Esophagus muscularis mucosa (tissue), 4 donors: ENCODE measurements at places on chromosomes 7 and 10. TPM values are rescaled to one million over a fixed set of nuclear protein-coding genes. Genes with fewer than 3 reads are reported as not detected.

DNA sequence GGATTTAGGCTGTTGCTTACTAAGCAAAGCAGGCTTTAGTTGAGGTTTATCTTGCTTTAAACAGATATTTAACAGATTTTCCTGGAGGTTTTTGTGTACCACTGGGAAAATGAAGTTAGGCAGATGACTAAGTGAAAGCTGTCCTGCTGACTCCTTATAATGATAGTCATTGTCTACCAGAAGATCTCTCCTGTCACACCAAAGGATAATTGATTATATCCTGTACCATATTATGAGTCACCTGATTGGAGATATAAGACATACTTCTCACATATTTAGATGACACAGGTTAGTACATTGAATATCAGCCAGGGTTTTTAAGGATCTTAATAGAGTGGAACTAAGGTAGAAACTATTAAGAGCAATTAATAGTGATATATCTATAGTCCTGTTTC lies 68.4 kb downstream of the PTEN start:
- H3K27ac ChIP-seq = no peak overlapping the region
- no peaks in the 10 kb centered on the region for H3K27me3 ChIP-seq
- peaks cover 56% of the 10 kb centered on the region for H3K4me1 ChIP-seq
- peaks cover 27% of the 10 kb centered on the region for H3K36me3 ChIP-seq

DNA sequence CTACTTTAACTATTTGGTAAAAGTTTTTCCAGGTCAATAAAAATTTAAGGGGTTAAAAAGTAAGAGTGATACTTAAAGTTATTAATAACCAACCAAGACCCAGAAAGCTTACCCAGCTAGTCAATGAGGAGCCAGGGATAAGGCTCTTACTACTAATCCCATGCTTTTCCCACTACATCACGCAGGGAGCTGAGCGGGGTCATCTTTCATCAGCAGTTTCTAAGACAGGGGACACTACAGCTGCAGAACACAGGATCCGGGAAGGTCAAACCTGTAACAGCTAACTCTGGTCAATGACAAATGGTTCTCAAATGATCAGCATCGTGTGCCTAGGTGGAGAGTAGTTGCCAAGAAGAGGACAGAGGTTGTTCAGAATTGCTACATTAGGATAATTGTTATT lies 65.1 kb downstream of the RSU1 start:
- H3K4me1 ChIP-seq = no peaks in the 10 kb centered on the region
- no peak overlapping the region for H3K27ac ChIP-seq
- DNase-seq = no peak
- H3K4me3 ChIP-seq = no peak overlapping the region
- no peaks in the 10 kb centered on the region for H3K27me3 ChIP-seq

GRCh38 chr7:98969386-98969785 lies 91.1 kb downstream of the TRRAP start:
- no peak overlapping the region for H3K4me3 ChIP-seq
- H3K27ac ChIP-seq = no peak overlapping the region
- no peaks in the 10 kb centered on the region for H3K4me1 ChIP-seq
- H3K36me3 ChIP-seq = peaks cover 100% of the 10 kb centered on the region
- DNase-seq = no peak
- H3K27me3 ChIP-seq = no peaks in the 10 kb centered on the region

MYOZ1 gene
- not detected for total RNA-seq

DNA sequence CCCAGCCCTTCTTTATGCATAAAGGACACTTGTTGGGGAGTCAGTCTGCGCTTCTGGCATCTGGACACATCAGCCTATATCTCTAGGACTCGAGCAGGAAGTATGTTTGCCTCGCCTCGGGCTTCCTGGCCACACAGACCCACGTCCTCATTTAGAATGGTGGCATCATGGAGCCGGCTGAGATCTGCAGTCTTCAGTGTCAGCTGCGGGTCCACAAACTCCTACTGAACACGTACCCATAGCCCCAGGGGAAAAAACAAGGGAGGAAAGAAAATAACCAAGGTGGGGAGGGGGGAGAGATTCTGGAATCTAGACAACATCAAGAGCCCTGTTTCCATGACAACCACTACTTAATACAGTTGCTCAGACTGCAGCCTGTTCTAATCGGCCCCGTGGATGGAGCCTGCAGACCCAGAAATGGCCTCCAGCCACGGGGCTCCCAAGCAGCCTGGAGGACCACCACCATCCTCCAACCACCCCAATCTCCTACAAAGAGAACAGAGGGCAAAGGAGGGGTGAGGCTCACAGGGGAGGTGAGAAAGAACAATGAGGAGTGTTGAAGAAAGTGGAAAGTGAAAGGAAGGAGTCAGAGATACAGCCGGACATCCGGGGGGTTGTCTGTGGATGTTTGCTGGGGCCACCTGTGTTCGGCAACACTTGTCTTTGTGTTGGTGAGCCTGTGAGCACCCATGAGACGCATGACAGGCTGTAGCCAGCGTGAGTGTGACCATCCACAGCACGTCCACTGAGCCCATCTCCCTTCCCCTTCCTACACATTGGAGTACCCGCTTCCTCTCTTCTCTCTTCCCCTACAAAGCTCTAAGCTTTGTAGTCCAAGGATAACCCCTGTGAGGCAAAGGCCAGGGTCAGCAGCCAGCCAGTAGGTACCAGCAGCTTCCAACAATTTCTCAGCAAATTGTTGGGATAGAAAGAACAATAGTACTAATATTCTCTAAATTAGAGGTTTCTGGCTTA lies 141.0 kb downstream of the PLXNA4 start:
- no peaks in the 10 kb centered on the region for H3K36me3 ChIP-seq
- peaks cover 13% of the 10 kb centered on the region for H3K4me1 ChIP-seq
- H3K27me3 ChIP-seq = no peaks in the 10 kb centered on the region
- DNase-seq = no peak
- no peak overlapping the region for H3K4me3 ChIP-seq
- no peak overlapping the region for H3K27ac ChIP-seq

CRHR2 gene
- total RNA-seq = 0.29 TPM

GRCh38 chr10:17375936-17376584 lies 78.3 kb downstream of the ST8SIA6 start:
- H3K27me3 ChIP-seq = no peaks in the 10 kb centered on the region
- H3K27ac ChIP-seq = no peak overlapping the region
- H3K4me1 ChIP-seq = no peaks in the 10 kb centered on the region

DNA sequence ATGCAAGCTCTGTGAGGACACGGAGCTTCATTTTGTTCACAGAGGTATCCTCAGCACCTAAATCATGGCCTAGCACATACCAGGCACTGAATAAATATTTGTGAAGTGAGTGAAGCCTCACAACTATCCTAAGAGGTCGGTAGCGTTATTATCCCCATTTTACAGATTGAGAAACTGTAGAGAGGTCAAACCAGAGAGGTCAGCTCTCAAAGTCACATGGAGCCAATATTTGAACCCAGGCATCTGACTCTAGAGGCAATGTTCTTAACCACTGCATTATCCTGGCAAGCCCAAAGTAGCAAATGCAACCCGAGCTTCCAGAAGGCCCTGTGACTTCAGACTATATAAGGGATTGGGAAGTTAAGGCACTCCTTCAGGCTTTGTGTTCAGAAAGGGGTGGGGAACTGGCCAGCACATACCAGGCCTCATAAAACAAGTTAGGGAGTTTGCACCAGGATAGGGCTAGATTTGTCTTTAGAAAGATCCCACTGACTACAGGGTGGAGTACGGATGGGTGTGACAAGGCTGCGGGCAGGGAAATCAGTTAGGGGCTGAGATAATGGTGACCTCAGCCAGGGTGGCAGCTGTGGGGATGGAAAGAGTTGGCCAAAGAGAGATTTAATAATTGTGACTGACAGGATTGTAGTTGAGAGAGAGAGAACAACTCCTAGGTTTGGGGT lies 101.4 kb downstream of the TBXAS1 start:
- H3K27ac ChIP-seq = no peak overlapping the region
- no peaks in the 10 kb centered on the region for H3K27me3 ChIP-seq
- H3K4me1 ChIP-seq = no peaks in the 10 kb centered on the region
- H3K36me3 ChIP-seq = no peaks in the 10 kb centered on the region
- no peak overlapping the region for H3K4me3 ChIP-seq

DNA sequence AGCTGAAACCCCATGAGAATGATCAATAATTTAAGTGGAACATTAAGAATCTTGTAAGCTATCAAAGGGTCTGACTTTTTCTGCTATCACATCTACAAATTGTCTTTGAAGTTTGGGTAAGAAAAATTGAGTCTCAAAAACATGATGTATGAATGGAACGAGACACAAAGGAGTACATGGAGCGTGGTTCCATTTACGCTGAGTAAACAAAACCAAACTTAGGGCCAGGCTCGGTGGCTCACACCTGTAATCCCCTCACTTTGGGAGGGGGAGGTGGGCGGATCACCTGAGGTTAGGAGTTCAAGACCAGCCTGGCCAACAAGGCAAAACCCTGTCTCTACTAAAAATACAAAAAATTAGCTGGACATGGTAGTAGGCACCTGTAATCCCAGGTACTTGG lies 24.3 kb downstream of the SMC3 start:
- no peak for DNase-seq
- H3K4me3 ChIP-seq = no peak overlapping the region
- H3K27me3 ChIP-seq = no peaks in the 10 kb centered on the region

- no peak overlapping the region for H3K4me3 ChIP-seq
- H3K27me3 ChIP-seq = no peaks in the 10 kb centered on the region
- H3K27ac ChIP-seq = no peak overlapping the region
- DNase-seq = no peak
Observed at GRCh38 chr7:119888251-119888650, 384.7 kb upstream of the KCND2 start.

DNA sequence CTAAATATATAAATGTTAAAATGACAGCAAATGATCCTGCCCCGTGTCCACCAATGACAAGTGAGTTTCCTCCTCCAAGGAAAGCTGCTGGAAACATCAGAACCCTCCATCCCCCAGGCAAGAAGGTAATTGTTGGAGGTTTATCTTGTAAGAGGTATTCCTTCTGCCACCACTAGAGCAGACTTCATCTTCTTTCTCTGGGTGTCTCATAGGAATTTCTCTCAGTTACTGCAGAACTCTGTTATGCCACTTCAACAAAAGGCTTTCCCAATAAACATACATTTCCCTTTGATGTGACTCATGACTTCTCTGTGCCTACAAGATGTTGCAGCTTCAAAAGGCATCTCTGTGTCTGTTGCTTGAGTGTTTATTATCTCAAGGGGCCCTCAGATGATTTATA lies 279.1 kb downstream of the BMPER start:
- H3K27me3 ChIP-seq = no peaks in the 10 kb centered on the region
- peaks cover 9% of the 10 kb centered on the region for H3K4me1 ChIP-seq
- no peak overlapping the region for H3K27ac ChIP-seq
- DNase-seq = no peak
- H3K36me3 ChIP-seq = no peaks in the 10 kb centered on the region
- H3K4me3 ChIP-seq = no peak overlapping the region

C10orf105 gene
- total RNA-seq = 0.11 TPM

DNA sequence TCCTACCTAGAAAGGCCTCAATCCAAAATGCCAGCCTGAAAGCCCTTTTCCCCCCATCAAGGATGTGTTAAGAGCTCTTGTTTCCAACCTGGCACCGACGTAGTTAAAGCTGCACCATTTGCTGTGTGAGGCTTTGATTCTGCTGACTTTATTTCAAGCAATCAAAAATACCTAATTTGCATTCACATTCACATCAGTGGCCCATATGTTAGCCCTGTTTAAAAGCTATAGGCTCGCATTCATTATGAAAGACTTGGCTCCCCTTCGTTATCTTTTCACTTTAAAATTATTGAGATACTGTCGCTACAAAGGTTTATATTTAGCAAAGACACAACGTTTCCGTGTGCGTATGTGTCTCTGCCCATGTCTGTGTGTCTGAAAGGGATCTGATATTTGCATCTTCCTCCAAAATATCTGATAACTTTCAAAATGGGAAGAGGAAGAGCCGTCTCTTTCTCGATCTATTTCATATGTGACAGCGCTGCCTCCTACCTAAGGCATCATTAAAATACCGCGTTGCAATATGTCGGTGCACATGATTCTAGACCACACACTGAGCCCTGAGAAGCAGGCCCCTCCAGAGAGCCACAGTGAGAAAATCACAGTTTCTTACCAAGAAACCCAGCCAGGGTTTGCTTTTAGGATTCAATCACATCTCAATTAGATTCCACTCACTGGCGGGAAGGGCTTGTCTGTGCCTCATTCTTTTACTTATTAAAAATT lies 57.1 kb upstream of the ITPRID1 start:
- H3K4me1 ChIP-seq = no peaks in the 10 kb centered on the region
- DNase-seq = no peak
- no peak overlapping the region for H3K27ac ChIP-seq
- H3K4me3 ChIP-seq = no peak overlapping the region
- no peaks in the 10 kb centered on the region for H3K36me3 ChIP-seq
- no peaks in the 10 kb centered on the region for H3K27me3 ChIP-seq

DNA sequence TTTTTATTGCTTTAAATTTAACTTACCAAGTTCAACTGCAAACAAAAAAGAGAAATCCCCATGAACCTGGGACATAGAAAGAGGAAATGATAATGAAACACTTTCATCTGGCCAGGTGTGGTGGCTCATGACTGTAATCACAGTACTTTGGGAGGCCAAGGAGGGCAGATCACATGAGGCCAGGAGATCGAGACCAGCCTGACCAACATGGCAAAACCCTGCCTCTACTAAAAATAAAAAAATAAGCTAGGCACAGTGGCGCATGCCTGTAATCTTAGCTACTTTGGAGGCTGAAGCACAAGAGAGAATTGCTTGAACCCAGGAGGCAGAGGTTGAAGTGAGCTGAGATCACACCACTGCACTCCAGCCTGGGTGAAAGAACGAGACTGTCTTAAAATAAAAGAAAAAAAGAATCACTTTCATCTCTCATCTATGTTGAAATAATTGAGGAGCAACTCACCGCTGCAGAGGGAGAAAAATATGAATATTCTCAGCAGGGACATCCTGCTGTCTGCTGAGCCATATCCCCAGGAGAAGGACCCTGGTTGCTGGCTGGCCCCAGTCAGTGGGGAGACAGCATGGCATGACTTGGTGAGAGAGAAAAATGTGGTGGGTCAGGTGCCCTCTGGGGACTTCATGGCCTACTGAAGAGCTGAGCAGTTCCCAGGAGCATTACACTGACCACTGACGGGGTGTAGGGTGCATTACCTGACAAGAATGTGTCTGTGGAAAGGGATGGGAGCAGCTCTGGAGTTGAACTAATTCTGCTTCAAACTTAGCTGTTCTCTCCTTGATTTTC lies 22.8 kb upstream of the TARP start:
- H3K4me3 ChIP-seq = no peak overlapping the region
- no peaks in the 10 kb centered on the region for H3K4me1 ChIP-seq
- no peaks in the 10 kb centered on the region for H3K36me3 ChIP-seq
- no peak for DNase-seq
- no peak overlapping the region for H3K27ac ChIP-seq

DNA sequence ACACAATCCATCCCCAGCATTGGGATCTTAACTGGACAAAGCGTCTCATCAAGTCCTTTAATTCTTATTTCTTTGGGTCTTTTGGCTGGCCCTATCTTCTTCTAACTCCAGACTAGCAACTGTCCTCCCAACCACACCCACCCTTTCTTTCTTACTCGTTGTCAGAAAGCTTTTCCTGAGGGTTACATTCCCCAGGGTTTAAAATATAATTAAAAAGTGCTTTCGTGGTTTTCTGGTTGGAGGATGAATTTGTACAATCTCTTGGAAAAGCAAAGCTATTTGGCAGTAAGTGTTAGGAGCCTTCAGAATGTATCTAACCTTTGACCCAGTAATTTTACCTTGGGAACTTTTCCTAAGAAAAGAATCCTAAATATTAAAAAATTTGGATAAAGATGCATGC lies 10.4 kb upstream of the ITGB8 start:
- H3K36me3 ChIP-seq = no peaks in the 10 kb centered on the region
- H3K27ac ChIP-seq = no peak overlapping the region

- peaks cover 4% of the 10 kb centered on the region for H3K27me3 ChIP-seq
Observed at GRCh38 chr7:50303335-50304128, 984 bp upstream of the IKZF1 start.

XRCC2 gene
- total RNA-seq = 0.57 TPM

GRCh38 chr7:106246902-106247711 lies 37.7 kb downstream of the NAMPT start:
- H3K27ac ChIP-seq = no peak overlapping the region
- H3K4me1 ChIP-seq = no peaks in the 10 kb centered on the region
- peaks cover 46% of the 10 kb centered on the region for H3K36me3 ChIP-seq

ZFAND2A gene
- 26.2 TPM for total RNA-seq
